Amniotic epithelial cell (primary cell): ENCODE measurements at places on chromosomes 5 and 9.

DNA sequence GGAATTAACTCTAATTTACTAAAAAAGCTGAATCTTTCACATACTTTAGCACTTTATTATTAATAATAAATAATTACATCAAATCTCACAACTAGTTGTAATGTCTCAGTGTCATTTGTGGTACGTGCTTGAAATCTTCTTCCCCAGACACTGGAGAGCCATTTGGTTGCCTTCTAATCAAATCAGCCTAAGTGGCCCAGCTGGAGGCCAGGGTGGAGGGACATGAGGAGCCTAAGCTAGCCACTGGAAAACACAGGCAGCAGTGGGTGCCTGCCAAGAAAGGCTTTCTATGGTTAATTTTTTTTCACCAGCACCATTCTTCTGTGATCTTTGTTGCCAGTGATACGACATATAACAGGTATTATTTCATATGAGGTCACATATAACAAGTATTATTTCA, 117.0 kb downstream of the ERCC6L2 start:
- no peak for DNase-seq

GRCh38 chr5:180396926-180397325, 43.8 kb upstream of the GFPT2 start:
- DNase-seq, result no peak

- no peak for DNase-seq
Observed at GRCh38 chr9:16743375-16743774, 127.1 kb downstream of the BNC2 start.

DNA sequence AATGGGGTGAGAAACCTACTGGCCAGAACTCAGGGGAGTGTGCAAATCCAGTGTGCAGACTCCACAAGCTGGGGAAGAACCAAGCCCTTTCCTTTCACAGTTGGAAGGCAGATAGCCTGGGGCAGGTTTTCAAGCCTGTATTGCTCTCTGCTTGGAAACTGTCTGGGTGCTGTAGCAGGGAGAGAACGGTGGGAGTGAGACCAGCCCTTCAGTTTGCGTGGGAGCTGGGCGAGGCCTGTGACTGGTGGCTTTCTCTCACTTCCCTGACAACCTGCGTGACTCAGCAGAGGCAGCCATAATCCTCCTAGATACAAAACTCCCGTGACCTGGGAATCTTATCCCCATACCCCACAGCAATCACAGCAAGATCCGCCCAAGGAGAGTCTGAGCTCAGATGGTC, 44.9 kb upstream of the SNCAIP start:
- peak; percentile 70 for DNase-seq

- no peak for DNase-seq
Observed at GRCh38 chr5:172379481-172379880, 74.8 kb downstream of the SH3PXD2B start.

GRCh38 chr5:58452566-58453258, 7.2 kb downstream of the PLK2 start:
- DNase-seq, result no peak

GRCh38 chr5:17910318-17910717, 276.1 kb downstream of the TAF11L14 start:
- DNase-seq, result peak; percentile 20

DNA sequence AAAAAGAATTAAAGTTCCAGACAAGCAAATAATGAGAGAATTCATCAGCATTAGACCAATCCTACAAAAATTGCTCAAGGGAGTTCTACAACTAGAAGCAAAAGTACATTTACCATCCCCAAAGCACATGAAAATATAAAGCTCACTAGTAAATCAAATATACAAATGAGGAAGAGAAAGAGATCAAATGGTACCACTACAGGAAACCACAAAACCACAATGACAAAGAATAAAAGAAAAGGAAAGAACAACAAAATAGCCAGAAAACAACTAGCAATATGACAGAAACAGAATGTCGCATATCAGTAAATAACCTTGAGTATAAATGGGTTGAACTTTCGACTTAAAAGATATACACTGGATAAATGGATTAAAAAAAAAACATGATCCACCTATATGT, 739.0 kb downstream of the DTWD2 start:
- DNase-seq, result no peak

- no peak for DNase-seq
Observed at GRCh38 chr5:131264451-131265099, 722 bp downstream of the CDC42SE2 start.

GRCh38 chr9:109411798-109412352, 86.2 kb downstream of the PTPN3 start:
- DNase-seq, result peak; percentile 56

GRCh38 chr9:132152231-132152630, 9.6 kb upstream of the NTNG2 start:
- DNase-seq, result no peak

- DNase-seq, result peak; percentile 81
Observed at GRCh38 chr9:91948101-91948596, 1.9 kb downstream of the ROR2 start.

GRCh38 chr5:42840269-42840668, 28.6 kb upstream of the SELENOP start:
- peak; percentile 97 for DNase-seq

DNA sequence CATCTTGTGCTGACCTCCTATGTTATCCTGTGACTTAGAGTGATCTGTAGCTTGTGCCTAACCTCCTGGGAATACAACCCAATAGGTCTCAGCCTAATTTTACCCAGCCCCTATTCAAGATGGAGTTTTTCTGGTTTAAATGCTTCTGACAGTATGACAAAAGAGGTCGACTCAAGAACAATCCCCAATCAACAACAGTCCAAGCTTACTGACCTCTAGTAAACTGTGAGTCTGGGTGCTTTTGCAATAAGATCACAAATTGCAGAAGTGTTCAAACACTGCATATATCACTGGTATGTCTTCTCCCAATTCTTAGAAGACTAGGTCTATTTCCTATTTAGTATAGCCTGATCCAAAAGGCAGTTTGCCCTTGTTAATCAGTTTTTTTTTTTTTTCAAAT, 323.5 kb upstream of the PTGER4 start:
- DNase-seq, result peak; percentile 15

GRCh38 chr5:166166071-166166470, 2125.4 kb upstream of the WWC1 start:
- DNase-seq, result no peak

DNA sequence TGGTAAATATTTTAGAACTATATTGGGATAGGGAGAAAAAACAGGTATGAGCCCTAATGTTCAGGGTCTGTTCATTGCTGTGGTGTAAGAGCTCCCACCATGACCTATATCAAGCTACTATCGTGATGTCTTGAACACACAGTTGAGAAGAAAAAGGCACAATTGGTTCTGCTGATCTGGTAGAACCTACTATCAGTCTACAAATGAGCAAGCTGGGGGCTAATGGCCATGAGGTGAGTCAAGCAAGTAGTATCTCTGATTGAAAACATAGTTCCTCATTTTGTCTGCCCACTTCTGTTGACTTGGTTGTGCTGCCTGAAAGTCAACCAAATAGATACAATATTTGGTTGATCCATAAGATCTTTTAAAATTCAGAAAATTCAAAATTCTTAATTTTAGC, 1026.3 kb downstream of the CDH12 start:
- no peak for DNase-seq

- DNase-seq, result no peak
Observed at GRCh38 chr5:40386289-40386688, 293.4 kb upstream of the PTGER4 start.

DNA sequence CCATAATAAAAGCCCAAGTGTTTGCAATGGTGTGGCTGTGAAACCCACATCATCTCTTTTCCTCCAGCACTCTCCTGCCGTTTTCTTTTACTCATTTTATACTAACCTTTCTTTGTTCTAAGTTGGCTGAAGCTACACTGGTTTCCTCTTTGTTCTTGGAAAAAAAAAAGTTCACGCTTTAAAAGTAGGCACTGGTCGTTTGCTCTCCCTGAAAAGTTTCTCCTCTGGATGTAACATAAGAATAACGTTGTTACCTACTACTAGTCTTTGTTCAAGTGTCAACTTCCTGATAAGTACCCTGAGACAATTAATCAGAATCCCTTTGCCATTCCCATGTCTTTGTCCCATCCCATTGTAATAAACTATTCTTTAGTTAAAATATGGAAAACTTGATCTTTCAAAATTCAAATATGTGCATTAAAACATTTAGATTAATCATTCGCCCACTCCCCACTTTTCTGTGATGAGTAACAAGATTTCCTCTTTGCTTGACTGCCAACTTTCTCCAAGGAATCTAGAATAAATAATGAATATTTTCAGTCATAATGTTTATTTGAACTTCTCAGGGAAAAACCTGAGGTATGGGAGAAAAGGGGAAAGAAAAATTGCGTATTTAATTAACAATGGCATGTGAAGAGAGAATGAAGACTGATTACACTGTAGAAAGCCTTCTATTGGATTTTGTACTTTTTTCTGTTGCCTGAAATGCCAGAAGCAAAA, 454.3 kb upstream of the CTNND2 start:
- DNase-seq, result no peak
